ENCODE measurements at places on chromosomes 3 and 15. TPM values are rescaled to one million over a fixed set of nuclear protein-coding genes. Genes with fewer than 3 reads are reported as not detected.

DNA sequence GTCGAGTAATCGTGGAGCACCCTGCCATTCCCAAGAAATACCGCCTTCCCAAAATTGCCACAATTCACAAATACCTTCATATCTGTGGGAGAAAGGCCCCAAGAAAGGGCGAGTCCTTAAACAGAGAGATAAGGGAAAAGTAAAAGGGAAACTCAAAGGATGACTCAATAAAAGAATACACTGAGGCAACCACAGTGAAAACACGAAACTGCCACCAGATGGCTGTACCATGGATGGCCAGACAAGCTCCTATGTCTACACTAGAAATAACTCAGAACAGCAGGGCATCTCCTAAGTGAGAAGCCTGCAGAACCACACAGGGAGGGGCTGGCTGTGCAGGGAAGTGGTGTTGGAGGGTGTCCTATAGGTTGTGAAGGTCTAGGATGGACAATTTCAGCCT is 25.0 kb downstream of the SRGAP3 start:
- H3K27me3 ChIP-seq, result no peaks in the 10 kb centered on the region
- no peak for DNase-seq
- H3K4me1 ChIP-seq, result no peaks in the 10 kb centered on the region
- H3K27ac ChIP-seq, result no peak overlapping the region
- no peaks in the 10 kb centered on the region for H3K36me3 ChIP-seq
- H3K4me3 ChIP-seq, result no peak overlapping the region

- no peak overlapping the region for H3K4me3 ChIP-seq
- H3K36me3 ChIP-seq, result peaks cover 26% of the 10 kb centered on the region
- DNase-seq, result no peak
- no peak overlapping the region for H3K27ac ChIP-seq
- H3K27me3 ChIP-seq, result no peaks in the 10 kb centered on the region
- no peaks in the 10 kb centered on the region for H3K4me1 ChIP-seq
Measured at GRCh38 chr3:53858096-53858741, 11.9 kb downstream of the IL17RB start.

- no peaks in the 10 kb centered on the region for H3K4me1 ChIP-seq
- H3K27me3 ChIP-seq, result no peaks in the 10 kb centered on the region
- H3K4me3 ChIP-seq, result peak overlapping the region; percentile 12
- H3K27ac ChIP-seq, result no peak overlapping the region
- H3K36me3 ChIP-seq, result no peaks in the 10 kb centered on the region
- peak; percentile 78 for DNase-seq
Measured at GRCh38 chr3:108662142-108662738, 72.7 kb downstream of the DZIP3 start.

DNA sequence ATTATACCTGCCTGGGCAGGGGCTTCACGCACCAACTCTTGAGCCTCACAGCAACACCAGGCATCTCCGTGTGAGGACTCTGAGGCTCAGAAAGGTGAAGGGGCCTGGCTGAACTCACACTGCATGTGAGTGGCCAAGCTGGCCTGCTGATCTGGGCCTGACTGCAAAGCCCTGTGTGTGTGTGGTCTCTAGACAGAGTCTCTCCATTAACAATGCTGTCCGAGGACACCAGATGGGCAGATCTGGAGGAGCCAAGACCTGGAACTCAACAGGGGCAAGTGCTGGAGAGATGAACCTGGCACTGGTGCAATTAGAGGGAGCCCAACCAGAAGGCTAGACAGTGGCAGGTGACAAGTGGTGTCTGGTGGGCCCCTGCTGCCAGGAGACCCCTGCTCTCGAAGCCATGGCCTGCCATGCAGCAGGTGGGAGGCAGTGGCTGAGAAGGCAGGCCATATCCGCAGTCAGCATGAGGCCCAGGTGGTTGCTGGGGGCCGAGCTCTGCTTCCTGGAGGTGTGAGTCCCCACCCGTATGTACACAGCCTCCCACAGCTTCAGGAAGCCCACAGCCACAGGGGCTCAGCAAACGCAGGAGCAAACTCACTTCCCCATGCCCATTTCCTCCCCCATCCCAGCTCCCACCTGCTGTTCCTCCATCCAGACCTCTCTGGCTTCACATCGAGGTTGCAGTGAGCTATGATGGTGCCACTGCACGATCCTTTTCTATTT is 39.0 kb downstream of the CYP11A1 start:
- H3K27me3 ChIP-seq, result no peaks in the 10 kb centered on the region
- H3K4me1 ChIP-seq, result no peaks in the 10 kb centered on the region
- no peak overlapping the region for H3K4me3 ChIP-seq
- H3K27ac ChIP-seq, result no peak overlapping the region
- no peak for DNase-seq
- H3K36me3 ChIP-seq, result no peaks in the 10 kb centered on the region

DNA sequence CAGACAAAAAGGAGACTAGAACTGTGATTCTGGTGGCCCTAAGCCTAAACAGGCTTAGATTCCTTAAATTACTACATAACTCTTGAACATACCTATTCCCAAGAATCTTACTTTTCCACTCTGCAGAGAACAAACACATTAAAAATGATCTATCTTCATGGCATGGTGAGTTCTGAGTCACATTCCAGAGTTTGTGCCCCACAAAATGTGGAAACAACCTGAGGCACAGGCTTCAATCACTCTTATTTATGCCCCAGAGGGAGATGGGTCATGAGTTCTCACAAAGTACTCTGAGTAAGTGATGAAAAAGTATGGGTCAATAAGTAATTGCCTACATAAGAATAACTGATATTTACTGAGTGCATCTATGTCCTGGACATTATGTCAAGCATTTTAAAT is 137.5 kb upstream of the SLC2A2 start:
- no peak overlapping the region for H3K4me3 ChIP-seq
- DNase-seq, result no peak
- no peak overlapping the region for H3K27ac ChIP-seq
- peaks cover 12% of the 10 kb centered on the region for H3K4me1 ChIP-seq

DNA sequence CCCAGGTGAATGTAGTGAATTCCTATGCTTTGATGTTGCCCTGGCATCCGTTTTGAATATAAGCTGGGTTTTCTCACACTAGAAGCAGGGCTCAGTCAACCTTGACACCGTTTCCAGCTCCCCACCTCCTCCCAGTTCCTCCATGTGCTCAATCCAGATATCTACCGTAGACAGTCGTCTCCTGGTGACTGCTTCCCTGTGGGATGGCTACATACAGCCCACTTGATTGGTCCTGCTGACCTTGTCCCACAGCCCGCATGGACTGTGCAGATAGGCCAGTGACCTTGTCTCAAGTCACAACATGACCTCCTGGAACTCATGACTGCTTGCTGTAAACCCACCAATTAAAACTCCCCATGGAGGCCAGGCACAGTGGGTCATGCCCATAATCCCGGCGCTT is 8.1 kb downstream of the SEMA7A start:
- no peaks in the 10 kb centered on the region for H3K27me3 ChIP-seq
- H3K36me3 ChIP-seq, result no peaks in the 10 kb centered on the region
- H3K4me3 ChIP-seq, result no peak overlapping the region

- H3K27me3 ChIP-seq, result no peaks in the 10 kb centered on the region
- peak; percentile 88 for DNase-seq
- peak overlapping the region; percentile 57 for H3K4me3 ChIP-seq
Measured at GRCh38 chr3:11770477-11771391, 76.0 kb downstream of the TAMM41 start.

DNA sequence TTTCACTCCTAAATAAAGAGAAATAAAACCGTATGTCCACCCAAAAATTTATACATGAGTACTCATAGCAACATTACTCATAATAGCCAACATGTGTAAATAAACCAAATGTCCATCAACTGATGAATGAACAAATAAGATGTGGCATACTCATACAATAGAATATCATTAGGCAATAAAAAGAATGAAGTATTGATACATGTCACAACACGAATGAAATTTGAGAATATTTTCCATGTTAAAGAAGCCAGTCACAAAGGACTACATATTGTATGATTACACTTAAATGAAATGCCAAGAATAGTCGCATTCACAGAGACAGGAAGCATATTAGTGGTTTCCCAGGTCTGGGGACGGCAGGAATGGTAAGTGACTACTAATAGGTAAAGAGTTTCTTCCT is 869.2 kb downstream of the IGSF11 start:
- H3K27ac ChIP-seq, result no peak overlapping the region
- H3K36me3 ChIP-seq, result no peaks in the 10 kb centered on the region
- H3K4me3 ChIP-seq, result no peak overlapping the region
- DNase-seq, result no peak
- H3K4me1 ChIP-seq, result no peaks in the 10 kb centered on the region
- no peaks in the 10 kb centered on the region for H3K27me3 ChIP-seq

- no peaks in the 10 kb centered on the region for H3K36me3 ChIP-seq
- H3K4me1 ChIP-seq, result no peaks in the 10 kb centered on the region
- DNase-seq, result no peak
- no peak overlapping the region for H3K27ac ChIP-seq
- H3K4me3 ChIP-seq, result no peak overlapping the region
Measured at GRCh38 chr3:134428401-134428800, 54.2 kb upstream of the AMOTL2 start.

DNA sequence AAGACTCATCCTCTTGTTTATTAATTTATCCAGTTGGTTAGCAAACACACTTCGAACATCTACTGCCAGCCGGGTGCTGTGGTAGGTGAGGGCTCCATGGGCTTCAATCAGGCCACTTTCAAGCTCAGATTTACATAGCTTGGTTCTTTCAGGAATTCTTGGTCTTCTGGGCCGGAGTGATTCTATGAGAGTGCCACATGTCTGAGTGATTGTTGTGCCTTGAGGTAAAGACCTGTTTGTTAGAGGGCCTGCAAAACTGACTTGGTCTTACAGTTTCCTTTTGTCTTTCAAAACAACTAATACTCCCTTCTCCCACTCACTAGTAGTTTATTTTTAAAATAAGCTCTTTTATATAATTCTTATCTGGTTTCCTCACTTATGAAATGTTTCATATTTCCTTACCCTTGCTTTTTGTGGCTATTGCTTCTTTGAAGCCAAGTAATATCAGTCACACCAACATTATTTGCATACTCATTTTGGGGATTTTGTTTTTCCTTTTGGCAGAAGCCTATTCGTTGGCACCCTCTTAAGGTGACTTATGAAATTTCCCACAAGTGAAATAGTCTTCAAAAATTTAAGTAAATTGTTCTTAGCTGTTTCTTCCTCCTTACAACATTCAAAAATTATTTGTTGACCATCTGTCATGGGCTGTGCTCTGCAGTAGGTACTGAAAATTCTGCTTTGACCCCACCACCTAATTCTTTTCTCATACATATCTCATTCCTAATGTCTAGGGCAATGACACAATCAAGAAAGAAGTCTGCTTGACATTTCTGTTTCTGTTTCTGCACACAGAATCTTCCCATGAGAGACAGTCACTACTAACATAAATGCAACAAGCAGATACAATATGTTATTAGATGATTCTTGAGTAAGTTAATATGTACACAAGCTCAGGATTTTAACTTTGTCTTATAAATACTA is 120.2 kb downstream of the LRRC28 start:
- no peak for DNase-seq
- H3K36me3 ChIP-seq, result peaks cover 4% of the 10 kb centered on the region
- no peaks in the 10 kb centered on the region for H3K4me1 ChIP-seq
- H3K4me3 ChIP-seq, result no peak overlapping the region
- no peaks in the 10 kb centered on the region for H3K27me3 ChIP-seq

DNA sequence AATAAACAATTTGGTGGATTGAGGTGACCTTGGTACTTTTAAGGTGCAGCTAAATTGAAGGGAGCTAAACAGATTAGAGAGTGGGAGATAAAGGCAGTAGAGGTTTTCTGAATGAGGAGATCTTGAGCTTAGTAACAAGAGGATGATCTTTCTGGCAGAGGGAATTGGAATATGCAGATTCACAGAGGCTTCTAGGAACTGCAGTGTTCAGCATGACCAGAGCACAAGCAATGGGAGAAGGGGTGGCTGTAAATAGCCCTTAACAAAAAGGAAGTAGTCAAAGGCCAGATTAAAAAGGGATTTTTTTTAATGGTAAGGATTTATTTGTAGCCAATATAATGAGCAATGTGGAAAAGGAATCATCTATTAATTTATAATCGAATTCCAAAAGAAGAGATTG is 5.7 kb upstream of the BNIP2 start:
- H3K27me3 ChIP-seq, result peaks cover 3% of the 10 kb centered on the region
- peaks cover 3% of the 10 kb centered on the region for H3K4me1 ChIP-seq
- H3K27ac ChIP-seq, result no peak overlapping the region
- DNase-seq, result no peak

DNA sequence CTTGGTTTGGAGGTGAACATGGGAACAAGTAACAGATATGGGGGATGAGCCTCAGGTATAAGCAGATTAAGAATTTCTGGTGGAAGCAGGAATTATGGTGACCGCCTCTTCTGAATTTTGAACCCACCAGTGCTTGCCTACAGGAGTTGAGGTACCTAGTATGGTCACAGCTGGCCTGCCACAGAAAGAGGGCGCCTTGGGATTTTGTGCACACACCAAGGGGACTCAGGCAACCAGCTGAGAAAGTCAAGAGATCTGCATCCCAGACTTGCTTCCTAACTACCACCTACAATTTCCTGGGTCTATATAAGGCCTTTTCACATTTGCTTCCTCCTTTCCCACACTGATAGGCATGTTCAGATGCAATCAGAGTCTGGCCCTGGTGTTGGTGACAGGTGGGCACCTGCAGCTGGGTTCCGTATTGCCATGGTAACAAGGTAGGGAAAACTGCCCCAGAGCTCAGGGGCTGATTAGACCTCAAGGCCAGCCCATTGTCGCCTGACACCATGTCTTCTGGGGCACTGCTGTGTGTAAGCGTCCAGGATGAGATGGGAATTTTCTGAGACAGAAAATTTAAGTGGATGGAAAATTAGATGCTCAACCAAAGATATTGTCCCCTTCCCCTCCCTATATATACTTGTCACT is 75.9 kb upstream of the RASGRF1 start:
- no peaks in the 10 kb centered on the region for H3K4me1 ChIP-seq
- no peak overlapping the region for H3K4me3 ChIP-seq
- H3K36me3 ChIP-seq, result no peaks in the 10 kb centered on the region

DNA sequence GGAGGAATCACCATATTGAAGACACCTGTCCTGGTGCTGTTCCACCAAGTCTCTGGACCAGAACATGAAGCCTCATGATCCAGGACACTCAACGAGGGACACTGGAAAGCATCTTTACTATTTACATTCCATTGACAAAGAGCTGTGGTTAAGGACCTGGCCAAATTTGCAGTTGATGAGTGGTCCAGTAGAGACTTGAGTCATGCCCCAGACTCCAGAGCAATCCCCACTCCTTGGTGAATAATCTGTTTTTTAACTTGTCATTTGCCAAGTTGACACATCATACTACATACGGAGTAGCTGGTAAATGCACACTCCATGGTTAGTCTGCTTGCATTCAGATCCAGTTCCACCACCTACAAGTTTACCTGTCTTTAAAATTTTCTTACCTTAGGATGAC is 1.2 kb upstream of the COL6A6 start:
- no peak for DNase-seq
- peaks cover 9% of the 10 kb centered on the region for H3K27me3 ChIP-seq
- no peak overlapping the region for H3K27ac ChIP-seq
- no peaks in the 10 kb centered on the region for H3K4me1 ChIP-seq
- no peaks in the 10 kb centered on the region for H3K36me3 ChIP-seq
- no peak overlapping the region for H3K4me3 ChIP-seq

The EMC7 gene
- 51.9 TPM for total RNA-seq

The EPHA3 gene
- not detected for total RNA-seq

The KNG1 gene
- total RNA-seq, result not detected

The GOLGA6D gene
- not detected for total RNA-seq

The PLAAT1 gene
- total RNA-seq, result not detected

The CCDC54 gene
- total RNA-seq, result not detected
